ENCODE measurements at places on chromosomes 2 and 18. TPM values are rescaled to one million over a fixed set of nuclear protein-coding genes. Genes with fewer than 3 reads are reported as not detected.

- peak; percentile 73 for DNase-seq
These were observed 776 bp upstream of the KLF7 start for GRCh38 chr2:207166349-207167098.

DNA sequence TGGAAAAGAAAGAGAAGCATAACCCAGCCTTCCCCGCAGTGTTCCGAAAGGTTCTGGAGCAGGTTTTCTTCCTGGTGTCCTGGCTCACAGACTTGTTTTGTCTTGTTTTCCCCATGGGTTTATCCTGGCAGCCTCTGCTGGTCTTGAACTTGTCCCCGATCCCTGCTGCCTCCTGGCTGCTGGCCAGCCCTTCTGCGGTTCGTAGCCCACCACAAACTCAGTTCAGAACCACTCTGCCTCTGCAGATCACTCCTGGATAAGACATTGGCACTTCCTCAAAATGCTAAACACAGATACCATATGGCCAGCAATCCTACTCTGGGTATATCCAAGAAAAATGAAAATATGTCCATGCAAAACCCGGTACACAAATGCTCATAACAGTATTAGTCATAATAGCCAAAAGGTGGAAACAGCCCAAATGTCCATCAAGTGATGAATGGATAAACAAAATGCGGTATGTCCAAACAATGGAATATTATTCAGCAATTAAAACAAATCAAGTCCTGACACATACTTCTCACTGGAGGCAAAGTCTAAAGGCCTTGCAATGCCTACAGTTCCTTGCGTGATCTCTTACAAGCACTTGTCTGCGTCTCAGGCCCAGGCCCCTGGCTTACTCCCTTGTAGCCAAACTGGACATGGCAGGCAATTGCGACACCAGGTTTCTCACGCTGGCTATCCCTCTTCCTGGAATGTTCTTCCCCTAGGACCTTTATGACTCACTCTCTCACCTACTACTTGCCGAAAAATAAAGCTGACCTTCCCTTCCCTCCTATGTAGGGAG lies 28.0 kb upstream of the ARHGEF4 start:
- no peak for DNase-seq

DNA sequence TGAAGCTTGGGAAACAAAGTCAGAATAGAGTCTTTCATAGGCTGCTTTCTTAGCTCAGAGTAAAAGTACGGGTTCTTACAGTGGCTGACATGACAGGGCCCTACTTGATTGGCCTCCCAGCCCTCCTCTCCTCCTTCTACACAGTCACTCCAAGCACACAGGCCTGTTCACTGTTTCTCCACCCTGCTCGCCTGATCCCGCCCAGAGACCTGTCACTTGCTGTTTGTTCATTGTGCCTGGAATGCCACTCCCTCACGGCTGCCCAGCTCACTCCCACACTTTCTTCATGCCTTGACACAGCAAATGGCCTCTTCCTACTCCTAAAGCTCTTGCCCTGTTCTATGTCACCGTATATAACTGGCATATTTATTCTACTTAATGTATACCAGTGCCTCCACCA lies 104.8 kb downstream of the MAP4K4 start:
- no peak for DNase-seq

- DNase-seq = no peak
These were observed 127.8 kb downstream of the TTC27 start for GRCh38 chr2:32755666-32756065.

DNA sequence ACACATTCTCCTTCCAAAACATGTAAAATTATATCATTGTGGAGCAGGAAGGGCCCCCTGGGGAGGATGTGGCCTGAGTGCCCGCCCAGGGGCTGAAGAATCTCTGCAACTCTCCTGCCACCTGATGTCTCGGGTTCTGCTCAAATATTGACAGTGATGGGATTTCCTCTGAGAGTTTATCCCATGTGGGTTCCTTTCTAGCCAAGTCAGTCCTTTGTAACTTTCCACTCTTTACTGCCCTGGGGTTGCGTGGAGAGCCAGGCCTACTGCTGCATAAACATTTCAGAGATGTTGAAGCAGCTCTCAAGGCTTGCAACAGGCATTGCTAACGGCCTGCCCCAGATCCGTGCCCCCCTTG lies 4.0 kb upstream of the RAB17 start:
- no peak for DNase-seq

The CNPPD1 gene
- 79.8 TPM for total RNA-seq

DNA sequence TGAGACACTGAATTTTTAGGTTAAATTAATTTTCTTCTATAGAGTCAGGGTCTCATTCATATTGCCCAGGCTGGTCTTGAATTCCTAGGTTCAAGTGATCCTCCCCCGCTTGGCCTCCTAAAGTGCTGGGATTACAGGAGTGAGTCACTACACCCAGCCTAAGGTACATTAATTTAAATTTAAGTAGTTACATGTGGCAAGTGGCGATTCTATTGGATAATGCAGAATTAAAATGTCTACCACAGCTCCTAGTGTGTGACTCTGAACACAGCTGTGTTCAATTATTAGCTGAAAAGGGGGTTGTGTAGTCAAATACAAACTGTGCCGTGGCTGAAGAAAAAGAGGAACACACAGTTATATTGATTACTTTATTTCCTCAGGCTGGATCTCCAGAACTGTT lies 2.2 kb upstream of the CAD start:
- no peak for DNase-seq

- DNase-seq = no peak
These were observed 90.2 kb downstream of the CCBE1 start for GRCh38 chr18:59607078-59607379.

DNA sequence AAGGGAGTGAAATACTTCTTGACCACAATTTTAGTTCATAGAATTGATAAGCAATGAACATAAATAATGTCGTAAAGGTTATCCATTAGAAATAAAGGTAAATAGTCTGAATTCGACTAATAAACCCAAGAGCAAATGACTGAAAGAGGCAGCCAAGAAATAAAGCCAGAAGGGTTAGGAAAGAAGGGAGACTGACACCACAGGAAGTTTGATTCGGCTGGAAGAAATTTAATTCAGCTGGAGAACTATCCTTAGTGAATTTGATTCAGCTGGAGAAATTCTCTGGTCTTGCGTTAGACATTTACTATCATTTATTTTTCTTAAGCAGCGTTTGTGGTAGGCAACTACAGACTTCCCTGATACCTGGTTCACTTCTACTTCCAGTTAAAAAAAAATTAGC lies 429.6 kb downstream of the PID1 start:
- no peak for DNase-seq

DNA sequence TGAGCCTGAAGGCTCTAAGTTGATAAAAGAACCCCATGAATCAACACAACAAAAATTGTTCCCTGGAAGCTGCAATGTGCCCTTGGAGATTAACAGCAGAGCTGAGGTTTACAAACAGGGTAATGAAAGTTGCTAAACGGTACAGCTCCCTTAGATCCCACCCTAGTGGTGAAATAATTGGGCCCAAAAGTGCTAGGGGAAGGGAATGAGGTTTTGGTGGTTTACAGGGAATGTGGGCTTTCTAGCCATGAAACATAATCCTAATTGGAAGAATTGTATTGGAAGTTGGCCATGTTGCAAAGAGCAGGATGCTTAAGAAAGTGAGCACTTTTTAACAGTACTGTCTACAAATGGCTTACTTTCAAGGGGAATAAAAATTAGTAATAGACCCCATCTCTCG lies 180.2 kb upstream of the SMIM21 start:
- no peak for DNase-seq

DNA sequence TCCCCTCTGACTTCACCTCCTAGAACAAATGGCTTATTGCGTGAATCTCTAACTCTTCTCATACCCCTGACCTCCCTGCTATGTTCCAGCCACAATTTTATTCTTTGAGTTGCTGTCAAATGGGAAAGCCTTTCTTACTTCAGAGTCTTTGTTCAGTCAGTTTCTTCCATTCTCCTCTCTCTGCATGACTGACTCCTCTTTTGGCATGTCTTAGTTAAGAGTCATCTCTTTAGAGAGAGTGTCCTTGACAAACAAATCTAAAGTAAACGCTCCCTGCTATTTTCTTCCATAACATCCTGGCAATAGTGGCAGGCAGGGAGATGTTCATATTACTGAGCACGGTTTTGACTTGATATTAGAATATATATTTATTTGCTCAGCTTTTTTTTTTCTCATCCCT lies 170.7 kb upstream of the ERBB4 start:
- DNase-seq = no peak

DNA sequence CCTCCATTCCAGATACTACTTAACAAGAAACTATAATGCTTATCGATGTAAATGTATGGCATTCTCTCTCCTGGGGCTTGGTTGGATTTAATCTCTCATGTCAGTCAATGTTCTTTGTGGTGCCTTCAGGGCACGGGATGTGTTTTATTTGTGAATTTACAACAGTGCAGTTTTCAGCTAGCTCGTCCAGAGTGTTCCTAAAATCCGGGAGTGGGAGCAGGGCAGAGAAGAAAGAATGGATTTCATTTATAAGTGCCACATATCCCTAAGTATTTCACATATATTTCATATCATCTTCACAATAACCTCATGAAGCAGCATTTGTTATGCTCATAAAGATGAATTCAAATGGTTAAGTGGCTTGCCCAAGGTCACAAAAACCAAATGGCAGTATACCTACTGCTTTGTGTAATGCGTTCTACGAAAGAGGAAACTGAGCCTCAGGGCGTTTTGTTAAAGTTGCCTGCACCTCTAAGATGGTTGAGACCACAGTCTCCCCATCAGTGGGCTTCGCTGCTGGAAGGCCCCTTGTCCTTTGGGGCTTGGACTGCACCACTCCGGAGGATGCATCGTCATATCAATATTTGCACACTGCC lies 134.7 kb upstream of the MGAT5 start:
- DNase-seq = no peak

- no peak for DNase-seq
These were observed 4.6 kb downstream of the PTGR3 start for GRCh38 chr18:75204269-75204731.

- DNase-seq = no peak
These were observed 62.0 kb upstream of the ANKRD44 start for GRCh38 chr2:197372592-197372991.

DNA sequence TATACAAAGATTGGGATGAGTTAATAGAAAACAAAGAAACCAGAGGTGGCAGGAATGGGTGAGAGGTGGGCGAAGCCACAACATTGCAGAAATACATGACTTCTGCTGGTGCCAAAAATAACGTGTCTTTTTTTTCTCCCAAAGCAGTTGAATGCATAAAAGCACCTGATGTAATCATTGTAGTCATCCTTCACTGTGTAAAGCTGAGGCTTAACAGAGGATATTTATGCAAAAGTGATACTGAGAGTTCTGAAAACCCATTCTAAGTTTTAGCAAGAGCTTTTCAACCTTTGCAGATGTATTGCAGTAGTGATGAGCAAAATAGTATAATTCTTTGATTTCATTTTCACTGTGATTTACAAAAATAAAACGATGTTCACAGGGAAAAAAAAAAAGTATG lies 173.0 kb downstream of the PTGR3 start:
- DNase-seq = no peak

DNA sequence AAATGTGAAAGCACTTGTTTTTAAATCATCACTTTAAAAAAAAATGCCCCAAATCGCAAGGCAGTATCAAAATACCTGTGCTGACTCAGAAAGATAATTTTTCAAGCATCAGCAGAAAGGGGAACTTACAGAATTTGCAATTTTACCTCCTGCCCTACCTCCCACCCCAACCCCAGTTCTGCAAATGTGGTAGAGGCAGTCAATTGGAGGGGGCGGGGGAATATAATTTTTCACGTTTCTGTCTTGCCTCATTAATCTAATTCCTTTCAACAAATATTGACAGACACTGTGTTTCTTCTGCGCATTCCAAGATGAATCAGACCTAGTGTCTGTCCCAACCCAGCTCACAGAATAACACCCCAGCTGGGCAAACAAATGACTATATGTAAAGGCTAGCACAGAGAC lies 76.8 kb downstream of the ALPK2 start:
- no peak for DNase-seq

GRCh38 chr2:218261423-218262236 lies 815 bp downstream of the GPBAR1 start:
- DNase-seq = no peak

- peak; percentile 89 for DNase-seq
These were observed 4.9 kb upstream of the ZC3H8 start for GRCh38 chr2:112259509-112260294.

- no peak for DNase-seq
These were observed 29.5 kb downstream of the COL5A2 start for GRCh38 chr2:189150033-189150432.

The FAM228A gene
- total RNA-seq = 0.23 TPM

- DNase-seq = no peak
These were observed 12.3 kb upstream of the RESP18 start for GRCh38 chr2:219344751-219345430.

GRCh38 chr2:134636714-134637113 lies 82.1 kb downstream of the TMEM163 start:
- DNase-seq = no peak

DNA sequence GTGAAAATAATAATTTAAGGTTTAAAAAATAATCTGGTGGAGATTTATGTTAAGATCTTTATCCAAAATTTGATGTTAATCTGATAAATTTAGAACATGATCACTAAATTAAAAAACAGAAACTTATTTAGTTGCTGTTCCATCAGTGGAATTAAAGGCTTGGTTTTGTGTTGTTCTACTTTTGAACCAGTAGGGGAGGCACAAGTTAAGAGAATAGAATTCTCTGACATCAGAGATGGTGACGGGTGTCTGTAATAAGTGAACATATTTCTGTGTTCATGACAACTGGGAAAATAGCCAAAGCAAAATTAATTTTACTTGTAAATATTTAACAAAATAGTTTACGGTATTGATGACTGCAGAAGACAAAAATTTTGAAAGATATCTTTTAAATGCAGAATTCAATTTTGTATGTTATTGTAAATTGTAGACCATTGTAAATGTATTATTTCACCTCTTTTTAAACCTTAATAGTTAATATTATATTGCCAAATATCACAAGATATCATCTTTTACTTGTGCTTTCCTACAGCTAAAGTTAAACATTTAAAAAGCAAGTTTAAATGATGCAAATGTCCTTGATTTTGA lies 106.0 kb downstream of the UBR3 start:
- no peak for DNase-seq

DNA sequence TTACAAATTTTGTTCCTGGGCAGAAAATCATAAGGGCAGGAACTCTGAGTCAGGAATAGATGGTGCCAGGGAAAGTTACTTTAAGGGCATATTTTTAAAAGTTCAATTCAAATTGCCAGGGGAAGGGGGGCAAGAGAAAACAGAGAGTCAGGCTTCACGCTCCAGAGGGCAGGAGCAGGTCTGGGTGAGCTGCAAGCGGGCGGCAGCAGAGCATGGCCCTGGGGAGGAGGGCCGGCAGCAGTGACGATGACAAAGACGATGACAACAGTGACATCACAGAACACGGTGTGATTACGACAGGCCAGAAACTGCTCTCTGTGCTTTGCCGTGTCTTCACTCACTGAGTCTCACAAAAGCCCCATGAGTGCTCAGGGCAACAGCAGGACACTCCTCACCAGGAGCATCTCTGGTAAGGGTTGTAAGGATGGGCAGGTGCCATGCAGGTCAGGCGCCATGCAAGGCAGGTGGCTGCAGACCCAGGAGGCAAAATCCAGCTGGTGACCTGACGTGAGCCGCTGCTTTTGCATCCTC lies 23.3 kb downstream of the CHST10 start:
- DNase-seq = no peak

DNA sequence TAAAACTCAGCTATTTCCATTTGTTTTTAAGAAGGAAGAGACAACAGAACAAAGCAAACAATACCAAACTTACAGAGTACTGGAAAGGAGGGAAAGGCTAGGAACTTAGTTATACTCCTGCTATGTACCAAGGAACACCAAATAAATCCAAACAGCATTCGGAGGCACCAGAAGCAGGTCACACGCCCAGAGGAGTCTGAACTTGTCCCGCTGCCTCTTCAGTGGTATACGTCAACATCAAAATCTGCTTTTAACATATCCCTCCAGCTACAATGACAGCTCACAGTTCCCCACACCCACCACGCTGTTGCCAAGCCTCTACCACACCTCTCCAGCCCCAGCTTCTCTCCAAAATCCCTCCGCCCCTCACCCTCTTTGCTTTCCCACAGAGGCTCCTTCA lies 17.3 kb downstream of the C2orf76 start:
- no peak for DNase-seq

Data from activated CD4-positive, alpha-beta T cell treated with anti-CD3 and anti-CD28 coated beads, Interleukin-2, amount 10 ng/mL, durations not matched to agents 7 days and 5 days (primary cell).